Activated CD4-positive, alpha-beta T cell treated with anti-CD3 and anti-CD28 coated beads for 36 hours (primary cell): ENCODE measurements at places on chromosomes 1 and 21.

DNA sequence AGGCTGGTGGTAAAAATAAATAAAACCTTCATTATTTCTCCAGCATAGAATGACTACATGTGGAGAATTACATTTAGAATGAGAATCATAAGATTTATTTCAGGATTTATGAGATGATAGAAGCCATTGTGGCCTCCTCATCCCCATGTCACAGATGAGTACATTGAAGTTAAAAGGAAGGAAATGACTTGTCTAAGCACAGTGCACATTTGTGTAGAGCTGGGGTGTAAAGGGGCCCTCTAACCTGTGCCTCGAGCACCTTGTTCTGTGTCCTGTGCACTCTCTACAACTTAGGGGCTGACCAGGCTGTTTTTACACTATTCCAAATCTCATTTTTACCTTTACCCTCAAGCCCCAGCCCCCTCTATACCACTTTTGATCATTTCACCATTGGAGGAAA, 179.4 kb downstream of the RHOU start:
- no peak overlapping the region for H3K4me3 ChIP-seq
- H3K36me3 ChIP-seq: no peaks in the 10 kb centered on the region
- H3K27me3 ChIP-seq: no peaks in the 10 kb centered on the region
- no peaks in the 10 kb centered on the region for H3K4me1 ChIP-seq

GRCh38 chr1:22808676-22809483, 98.2 kb downstream of the EPHB2 start:
- no peak for DNase-seq
- no peaks in the 10 kb centered on the region for H3K36me3 ChIP-seq
- no peak overlapping the region for H3K27ac ChIP-seq
- H3K4me3 ChIP-seq: no peak overlapping the region
- H3K27me3 ChIP-seq: no peaks in the 10 kb centered on the region

- H3K4me3 ChIP-seq: no peak overlapping the region
- H3K27me3 ChIP-seq: no peaks in the 10 kb centered on the region
- H3K36me3 ChIP-seq: peaks cover 13% of the 10 kb centered on the region
- H3K4me1 ChIP-seq: peaks cover 11% of the 10 kb centered on the region
- no peak for DNase-seq
- H3K27ac ChIP-seq: no peak overlapping the region
Measured at GRCh38 chr1:31368611-31369107, 4.2 kb downstream of the FABP3 start.

DNA sequence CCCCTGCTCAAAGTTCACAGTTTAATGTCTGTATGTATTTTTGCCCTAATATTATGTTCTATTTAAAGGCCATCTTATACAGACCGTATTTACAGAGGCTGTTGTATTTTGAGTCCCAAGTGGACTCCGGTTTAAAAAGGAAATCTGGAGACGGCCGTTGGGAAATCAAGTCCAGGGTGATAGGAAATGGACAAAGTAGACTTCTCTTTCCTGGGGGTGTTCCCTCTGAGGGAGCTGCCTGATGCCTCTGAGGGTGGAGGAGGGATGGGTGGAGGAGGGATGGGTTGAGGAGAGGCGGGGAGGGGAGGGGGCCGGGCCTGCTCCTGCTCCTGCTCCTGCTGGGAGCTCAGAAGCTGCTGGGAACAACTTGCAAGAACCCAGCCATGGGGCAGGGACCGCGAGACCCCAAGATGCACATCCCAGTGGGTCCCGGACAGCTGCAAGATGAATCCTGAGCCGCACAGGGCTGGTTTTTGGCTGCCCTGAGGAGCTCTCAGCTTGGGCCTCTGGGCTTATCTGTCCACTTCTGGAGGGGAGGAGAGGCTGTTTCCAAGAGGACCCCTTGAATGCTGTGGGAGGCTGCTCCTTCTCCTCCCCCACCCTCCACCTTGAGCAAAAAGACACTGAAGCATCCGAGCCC, 12.0 kb upstream of the ACTL8 start:
- H3K27me3 ChIP-seq: peaks cover 11% of the 10 kb centered on the region
- DNase-seq: no peak
- no peaks in the 10 kb centered on the region for H3K36me3 ChIP-seq
- H3K4me1 ChIP-seq: no peaks in the 10 kb centered on the region
- H3K27ac ChIP-seq: no peak overlapping the region
- no peak overlapping the region for H3K4me3 ChIP-seq

- H3K27me3 ChIP-seq: no peaks in the 10 kb centered on the region
- no peak overlapping the region for H3K4me3 ChIP-seq
- no peak for DNase-seq
- peaks cover 15% of the 10 kb centered on the region for H3K4me1 ChIP-seq
Measured at GRCh38 chr1:193697115-193697762, 510.8 kb upstream of the B3GALT2 start.

DNA sequence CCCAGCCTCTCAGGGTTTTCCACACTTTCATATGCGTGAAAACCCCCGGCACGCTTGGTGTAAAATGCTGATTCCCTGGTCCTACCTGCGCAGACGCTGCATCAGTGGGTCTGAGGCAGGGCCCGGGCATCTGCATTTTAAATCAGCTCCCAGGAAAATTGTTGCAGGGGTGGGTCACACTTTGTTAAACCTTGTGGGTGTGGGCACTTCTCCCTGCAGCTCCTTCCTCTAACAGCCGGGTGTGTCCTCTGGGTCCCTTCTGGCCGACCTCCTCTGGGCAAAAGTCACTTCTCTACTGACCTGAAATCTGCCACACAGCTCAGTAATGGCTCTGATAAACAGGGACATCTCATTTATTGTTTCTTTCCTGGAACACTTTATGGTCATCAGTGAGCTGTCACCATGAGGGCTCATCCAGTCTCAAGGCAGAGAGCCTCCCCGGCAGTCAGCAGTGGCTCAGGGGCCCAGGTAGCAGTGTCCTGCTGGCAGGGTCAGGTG, 52.8 kb upstream of the TMPRSS2 start:
- H3K4me3 ChIP-seq: no peak overlapping the region
- no peaks in the 10 kb centered on the region for H3K36me3 ChIP-seq
- no peak for DNase-seq
- H3K4me1 ChIP-seq: peaks cover 11% of the 10 kb centered on the region
- no peak overlapping the region for H3K27ac ChIP-seq
- peaks cover 25% of the 10 kb centered on the region for H3K27me3 ChIP-seq

GRCh38 chr1:217188280-217189237, 442.3 kb downstream of the GPATCH2 start:
- no peaks in the 10 kb centered on the region for H3K27me3 ChIP-seq
- no peak for DNase-seq
- H3K27ac ChIP-seq: no peak overlapping the region
- H3K4me3 ChIP-seq: no peak overlapping the region
- H3K4me1 ChIP-seq: no peaks in the 10 kb centered on the region

DNA sequence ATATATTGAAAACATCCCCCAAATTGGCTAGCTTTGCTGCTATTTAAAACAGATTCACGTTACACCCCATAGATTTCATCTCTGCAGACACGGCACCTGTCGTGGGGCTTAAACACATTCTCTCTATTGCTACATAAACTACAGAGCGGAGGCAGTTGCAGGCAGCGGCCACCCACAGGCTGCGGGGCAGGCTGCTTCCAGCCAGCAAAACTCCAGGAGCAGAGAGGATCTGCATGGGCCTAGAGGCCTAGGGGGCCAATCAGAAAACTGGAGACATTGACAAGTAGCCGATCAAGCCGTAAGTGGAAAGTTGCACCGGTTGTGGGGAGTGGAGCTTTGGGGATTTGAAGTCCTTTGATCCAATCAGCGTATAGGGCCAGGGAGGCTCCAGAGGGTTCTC, 129.0 kb upstream of the KLHDC7A start:
- peaks cover 30% of the 10 kb centered on the region for H3K27me3 ChIP-seq
- H3K4me3 ChIP-seq: no peak overlapping the region
- no peak for DNase-seq

- H3K27ac ChIP-seq: no peak overlapping the region
- DNase-seq: no peak
- H3K36me3 ChIP-seq: no peaks in the 10 kb centered on the region
- H3K4me1 ChIP-seq: no peaks in the 10 kb centered on the region
- no peak overlapping the region for H3K4me3 ChIP-seq
Measured at GRCh38 chr1:63950023-63950422, 176.2 kb downstream of the ROR1 start.

DNA sequence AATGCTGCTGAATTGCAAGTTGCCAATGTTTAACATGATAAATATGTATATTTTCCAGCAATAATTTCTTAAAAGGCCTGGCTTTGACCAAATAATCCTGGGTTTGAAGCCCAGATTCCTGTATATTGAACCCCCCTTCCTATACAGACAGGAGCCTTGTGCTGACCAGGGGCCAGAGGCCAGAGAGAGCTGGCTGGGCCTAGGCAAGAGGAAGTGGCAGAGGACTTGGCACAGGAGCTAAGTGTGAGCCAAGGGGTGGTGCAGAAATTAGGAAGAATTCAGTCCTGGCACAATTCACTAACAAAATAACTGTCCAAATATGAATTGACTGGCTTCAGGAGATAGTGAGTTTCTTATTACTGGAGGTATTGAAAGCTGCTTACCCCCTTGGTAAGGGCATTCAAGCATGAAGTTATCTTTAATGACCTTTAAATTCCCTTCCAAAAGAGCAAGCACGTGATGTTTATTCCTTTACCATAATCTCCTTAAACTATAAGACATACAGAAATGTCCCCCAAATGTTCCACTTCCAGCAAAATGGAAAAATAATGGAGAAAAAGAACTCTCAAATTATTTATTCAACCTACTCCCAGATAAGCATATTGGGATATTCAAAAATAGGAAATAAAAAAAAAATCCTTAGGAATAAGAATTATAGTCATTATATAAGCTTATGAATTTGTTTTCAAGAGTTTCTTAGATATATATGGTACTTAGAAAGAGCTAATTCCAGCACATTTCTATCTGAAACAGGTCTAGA, 26.6 kb downstream of the NIBAN1 start:
- H3K27ac ChIP-seq: no peak overlapping the region
- no peaks in the 10 kb centered on the region for H3K27me3 ChIP-seq
- H3K4me1 ChIP-seq: peaks cover 16% of the 10 kb centered on the region
- DNase-seq: no peak
- peaks cover 5% of the 10 kb centered on the region for H3K36me3 ChIP-seq

DNA sequence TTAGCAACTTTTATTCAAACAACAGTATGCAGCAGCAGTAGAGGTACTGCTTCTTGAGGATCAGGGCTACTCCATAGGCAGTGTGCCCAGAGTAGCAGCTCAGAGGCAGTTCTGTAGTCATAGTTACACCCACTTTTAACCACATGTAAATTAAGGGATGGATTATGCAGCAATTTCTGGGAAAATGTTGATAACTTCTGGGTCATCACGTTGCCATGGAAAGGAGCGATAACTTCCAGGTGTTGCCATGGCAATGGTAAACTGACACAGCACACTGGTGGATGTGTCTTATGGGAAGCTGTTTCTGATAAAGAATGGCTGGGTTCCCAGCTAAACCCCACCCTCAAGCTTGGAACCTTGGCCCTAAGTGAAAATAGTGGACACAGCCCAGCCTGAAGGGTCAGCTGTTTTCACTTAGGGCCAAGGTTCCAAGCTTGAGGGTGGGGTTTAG, 29.0 kb upstream of the PLA2G2A start:
- no peak overlapping the region for H3K4me3 ChIP-seq
- H3K27me3 ChIP-seq: peaks cover 35% of the 10 kb centered on the region
- no peak for DNase-seq
- no peaks in the 10 kb centered on the region for H3K4me1 ChIP-seq

DNA sequence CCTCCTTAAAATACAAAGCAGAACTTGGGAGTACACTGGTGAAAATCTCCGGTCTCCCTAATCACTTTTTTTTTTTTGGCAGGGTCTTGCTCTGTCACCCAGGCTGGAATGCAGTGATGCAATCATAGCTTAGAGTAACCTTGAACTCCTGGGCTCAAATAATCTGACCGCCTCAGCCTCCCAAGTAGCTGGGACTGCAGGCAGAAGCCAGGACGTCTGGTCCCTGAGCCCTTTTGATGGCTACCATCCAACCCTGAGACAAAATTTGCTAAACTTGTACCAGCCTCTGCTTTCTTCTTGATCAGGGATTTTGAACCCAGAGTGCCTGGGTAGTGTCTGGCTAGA, 4.1 kb downstream of the L1TD1 start:
- peaks cover 21% of the 10 kb centered on the region for H3K27me3 ChIP-seq
- no peak overlapping the region for H3K27ac ChIP-seq
- H3K36me3 ChIP-seq: no peaks in the 10 kb centered on the region

DNA sequence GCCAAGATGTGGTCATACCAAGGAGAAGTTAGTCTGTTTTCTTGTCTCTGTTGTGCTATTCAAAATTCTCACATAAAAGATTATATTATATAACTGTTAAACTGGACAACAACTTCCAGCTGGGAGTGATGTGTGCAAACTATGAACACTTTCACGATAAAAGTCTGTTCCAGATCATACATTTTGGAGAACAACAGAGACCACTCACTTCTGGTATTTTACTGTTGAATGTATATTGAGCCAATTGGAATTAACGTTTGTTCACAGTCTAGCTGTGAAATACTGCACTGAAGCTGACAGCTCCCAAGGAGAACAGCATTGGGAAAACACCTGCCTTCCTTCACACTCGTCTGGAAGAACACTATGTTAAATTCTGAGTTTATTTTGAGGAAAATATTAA, 860 bp upstream of the SHCBP1L start:
- H3K27me3 ChIP-seq: peaks cover 25% of the 10 kb centered on the region
- no peak overlapping the region for H3K4me3 ChIP-seq
- no peaks in the 10 kb centered on the region for H3K4me1 ChIP-seq

DNA sequence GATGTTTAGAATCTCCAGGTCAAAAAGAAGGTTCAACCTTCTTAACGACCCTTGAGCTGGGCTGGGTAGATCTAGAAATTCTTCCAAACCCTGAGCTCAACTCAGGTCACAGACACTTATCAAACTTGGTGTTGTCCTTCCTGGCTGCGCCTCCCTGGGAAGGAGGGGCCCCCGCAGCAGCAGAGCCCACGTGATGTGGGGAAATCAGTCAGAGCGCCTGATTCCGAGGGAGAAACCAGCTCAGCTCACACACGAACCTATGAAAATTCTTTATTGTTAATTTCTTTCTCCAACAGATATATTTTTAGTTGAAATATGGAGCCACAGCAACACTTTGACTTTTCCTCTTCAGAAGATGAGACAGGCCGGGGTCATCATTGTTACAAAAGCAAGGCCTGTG, 24.3 kb upstream of the CLSTN1 start:
- H3K4me3 ChIP-seq: no peak overlapping the region
- no peaks in the 10 kb centered on the region for H3K27me3 ChIP-seq
- no peaks in the 10 kb centered on the region for H3K36me3 ChIP-seq

DNA sequence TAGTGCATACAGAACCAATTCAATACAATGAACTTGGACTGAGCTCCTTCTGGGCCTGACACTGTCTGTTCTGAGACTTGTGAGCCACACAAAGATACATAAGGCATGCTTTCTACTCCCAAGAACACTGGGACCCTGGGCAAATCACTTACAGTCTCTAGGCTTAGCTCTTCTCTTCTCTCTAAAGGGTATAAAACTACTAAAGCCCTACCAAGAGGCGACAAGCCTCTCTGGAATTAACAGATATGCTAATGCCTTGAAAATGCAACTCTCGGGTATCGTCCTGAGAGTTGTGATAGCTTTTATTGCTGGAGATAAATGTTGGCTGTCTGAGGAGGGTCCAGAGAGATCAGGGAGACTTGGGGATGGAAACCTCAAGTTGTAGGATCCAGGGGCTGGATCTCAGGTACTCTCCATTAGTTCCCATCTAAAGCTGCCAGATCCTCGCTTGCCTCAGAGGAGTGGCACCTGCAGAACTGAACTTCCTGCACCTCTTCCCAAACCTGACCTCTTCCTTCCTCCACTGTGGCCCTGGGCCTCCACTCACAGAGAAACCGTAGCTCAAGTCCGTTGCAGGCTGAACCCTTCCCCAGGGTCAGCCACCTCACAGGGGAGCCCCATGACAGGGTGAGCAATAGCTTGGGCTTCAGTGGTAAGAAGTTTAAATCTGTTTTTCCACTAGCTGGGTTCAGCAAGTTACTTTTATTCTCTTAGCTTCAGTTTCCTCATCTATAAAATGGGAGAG, 11.5 kb upstream of the CFAP45 start:
- H3K36me3 ChIP-seq: peaks cover 6% of the 10 kb centered on the region
- DNase-seq: peak; percentile 49
- no peaks in the 10 kb centered on the region for H3K27me3 ChIP-seq
- H3K4me3 ChIP-seq: no peak overlapping the region
